ENCODE measurements at places on chromosomes 7 and 10. TPM values are rescaled to one million over a fixed set of nuclear protein-coding genes. Genes with fewer than 3 reads are reported as not detected.

- no peak for DNase-seq
These were observed 186.7 kb downstream of the PCLO start for GRCh38 chr7:82975811-82976468.

Gene ZNF467
- total RNA-seq = 0.09 TPM

Gene DDC
- 0.36 TPM for total RNA-seq

DNA sequence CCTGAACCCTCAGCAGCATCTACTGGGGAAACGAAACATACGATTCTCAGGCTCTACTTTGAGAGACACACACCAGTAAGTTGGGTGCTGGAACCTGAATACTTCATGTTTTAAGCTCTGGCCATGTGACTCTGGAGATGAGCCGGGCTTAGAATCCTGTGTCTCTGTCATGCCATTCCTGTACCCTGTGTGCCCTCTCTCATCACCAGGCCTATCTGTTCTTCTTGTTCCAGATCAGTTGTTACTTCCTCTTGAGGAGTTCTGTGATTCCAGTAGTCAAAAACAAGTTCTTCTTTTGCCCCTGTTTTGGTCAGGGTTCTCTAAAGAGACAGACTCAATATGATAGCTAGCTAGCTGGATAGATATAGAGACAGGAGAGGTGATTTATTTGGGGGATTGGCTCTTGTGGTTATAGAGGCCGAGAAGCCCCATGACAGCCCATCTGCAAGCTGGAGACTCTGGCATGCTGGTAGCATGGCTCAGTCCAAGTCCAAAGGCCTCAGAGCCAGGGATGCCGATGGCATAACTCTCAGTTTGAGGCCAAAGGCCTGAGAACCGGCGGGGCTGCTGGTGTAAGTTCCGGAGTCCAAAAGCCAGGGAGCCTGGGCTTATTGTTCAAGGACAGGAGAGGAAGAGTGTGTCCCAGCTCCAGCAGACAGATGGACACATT lies 54.3 kb downstream of the CHN2 start:
- DNase-seq = no peak

DNA sequence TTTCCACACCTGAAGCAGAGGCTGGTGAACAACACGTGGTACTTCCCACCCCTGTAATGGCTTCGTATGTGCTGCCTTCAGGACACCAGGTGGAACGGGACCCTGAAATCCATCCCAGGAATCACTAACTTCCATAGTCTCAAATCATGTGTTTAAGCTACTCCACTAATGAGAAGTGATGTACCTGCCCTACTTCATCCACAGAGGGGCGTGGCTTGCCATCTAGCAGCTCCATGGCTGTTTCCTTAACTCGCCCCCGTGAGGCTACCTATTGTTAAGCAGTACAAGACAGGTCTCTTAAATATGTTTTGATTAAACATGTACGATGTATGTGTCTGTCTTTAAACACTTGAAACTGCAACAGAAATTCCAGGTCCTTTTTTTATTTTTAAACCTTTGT lies 31.8 kb downstream of the ARL3 start:
- peak; percentile 29 for DNase-seq

DNA sequence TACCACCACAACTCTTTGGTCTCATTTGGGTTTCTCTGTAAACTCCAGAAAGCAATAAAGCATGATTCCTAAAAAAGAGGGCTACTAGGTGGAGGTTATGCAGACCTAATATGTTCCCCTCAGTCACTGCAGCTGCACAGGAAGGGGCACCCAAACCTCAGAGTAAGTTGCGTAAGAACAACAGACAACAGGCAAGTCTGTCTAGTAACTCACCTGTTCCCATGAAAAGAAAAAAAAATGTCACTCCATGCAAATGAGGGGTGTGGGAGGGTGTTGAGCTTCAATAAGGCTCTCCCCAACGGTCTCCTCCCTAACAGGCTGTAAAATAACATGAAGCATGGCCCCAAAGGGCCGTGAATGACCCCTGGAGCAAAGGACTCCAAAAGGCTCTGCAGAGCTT lies 461.4 kb downstream of the KCNMA1 start:
- DNase-seq = no peak

DNA sequence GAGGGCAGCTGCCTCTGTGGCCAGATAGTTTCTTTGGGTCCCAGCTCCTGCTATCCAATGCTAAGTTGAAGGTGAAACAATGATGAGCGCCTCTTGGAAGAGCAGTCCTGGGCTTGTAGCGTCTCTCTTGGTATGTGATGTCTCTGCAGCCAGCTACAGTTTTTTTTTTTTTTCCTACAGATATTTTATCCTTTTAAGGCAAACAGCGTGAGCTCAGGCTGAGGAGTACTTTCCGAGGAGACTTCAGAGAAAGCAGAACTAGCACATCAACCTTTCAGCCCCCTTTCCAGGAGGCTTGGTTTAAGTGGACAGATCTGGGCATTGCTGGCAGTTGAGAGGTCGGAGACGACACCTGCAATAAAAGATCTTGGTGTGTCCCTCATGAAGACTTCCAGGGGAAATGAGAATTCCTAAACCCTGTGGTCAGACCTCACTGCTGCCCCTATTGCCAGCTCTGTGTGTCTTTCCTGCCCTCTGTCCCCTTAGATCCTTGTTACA lies 9.1 kb downstream of the PRKG1 start:
- no peak for DNase-seq

Gene FBH1
- total RNA-seq = 51.3 TPM

GRCh38 chr7:95794917-95795515 lies 22.7 kb downstream of the DYNC1I1 start:
- DNase-seq = no peak
